H4 (cell line): ENCODE measurements at places on chromosomes 5 and 9. TPM values are rescaled to one million over a fixed set of nuclear protein-coding genes. Genes with fewer than 3 reads are reported as not detected.
A peak's percentile ranks its signal among the peaks of the same experiment; 100 is the strongest.

- no peak for DNase-seq
Observed at GRCh38 chr5:6502421-6502820, 53.8 kb downstream of the UBE2QL1 start.

GRCh38 chr5:123807177-123807945 lies 295.4 kb downstream of the CSNK1G3 start:
- no peak for DNase-seq

DNA sequence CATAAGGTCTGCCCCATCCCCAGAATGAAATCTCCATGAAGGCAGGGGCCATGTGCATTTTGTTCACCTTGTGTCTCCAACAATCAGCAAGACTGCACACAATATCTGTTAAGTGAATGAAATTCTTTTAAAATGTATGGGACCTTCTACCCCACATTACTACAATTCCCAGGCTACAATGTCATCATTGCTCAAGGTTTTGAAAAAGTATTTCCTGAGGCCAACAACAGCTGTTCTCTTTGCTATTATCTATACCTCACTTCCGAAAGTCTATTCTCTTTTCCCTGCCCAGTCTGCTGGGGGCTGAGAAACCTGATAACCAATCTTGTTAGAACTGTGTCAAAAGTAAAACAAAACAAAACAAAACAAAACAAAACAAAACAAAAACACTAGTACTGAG lies 29.2 kb downstream of the HOMER1 start:
- no peak for DNase-seq

DNA sequence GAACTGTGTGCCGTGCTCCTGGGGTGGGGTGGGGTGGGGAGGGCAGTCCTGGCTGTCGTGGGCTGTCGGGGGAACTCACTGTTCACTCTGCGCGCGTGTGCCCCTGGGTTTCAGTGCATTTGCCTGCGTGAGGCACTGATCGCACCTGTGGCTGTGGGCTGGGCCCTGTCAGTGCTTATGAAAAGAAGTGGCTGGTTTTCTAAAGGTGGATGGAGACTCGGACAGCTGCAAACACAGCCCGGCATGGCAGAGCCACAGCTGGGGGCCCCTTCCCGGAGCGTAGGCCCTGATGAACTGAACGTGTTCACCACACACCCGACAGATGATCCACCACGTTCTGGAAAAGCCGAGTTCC lies 42.7 kb downstream of the NKD2 start:
- DNase-seq, result no peak

- DNase-seq, result no peak
Observed at GRCh38 chr9:70485273-70485858, 70.9 kb upstream of the KLF9 start.

DNA sequence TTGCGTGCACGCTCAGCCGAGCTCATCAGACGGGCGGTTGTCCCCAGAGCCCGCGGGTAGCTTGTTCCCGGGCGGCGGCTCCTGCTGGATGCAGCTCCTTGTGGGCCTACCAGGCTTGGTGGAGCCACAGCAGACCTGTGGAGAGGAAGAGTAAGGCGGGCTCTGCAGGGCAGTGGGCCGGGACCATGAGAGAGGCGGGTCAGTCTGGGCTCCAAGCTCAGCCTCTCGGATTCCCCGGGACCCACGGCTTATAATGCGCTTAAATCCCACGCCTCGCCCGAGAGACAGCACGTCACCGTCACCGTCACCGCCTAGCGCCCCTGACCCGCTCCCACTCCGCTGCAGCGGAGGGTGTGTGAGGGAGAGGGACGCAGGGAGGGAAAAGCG lies 1.9 kb upstream of the ANKRD18A start:
- DNase-seq, result no peak

GRCh38 chr5:172918421-172919371 lies 40.5 kb upstream of the RPL26L1 start:
- DNase-seq, result no peak

- DNase-seq, result no peak
Observed at GRCh38 chr5:151740958-151741373, 17.5 kb downstream of the ATOX1 start.

- DNase-seq, result no peak
Observed at GRCh38 chr5:150271296-150271692, 18.3 kb downstream of the CAMK2A start.

GRCh38 chr9:135146766-135147473 lies 59.5 kb downstream of the OLFM1 start:
- DNase-seq, result peak; percentile 34

DNA sequence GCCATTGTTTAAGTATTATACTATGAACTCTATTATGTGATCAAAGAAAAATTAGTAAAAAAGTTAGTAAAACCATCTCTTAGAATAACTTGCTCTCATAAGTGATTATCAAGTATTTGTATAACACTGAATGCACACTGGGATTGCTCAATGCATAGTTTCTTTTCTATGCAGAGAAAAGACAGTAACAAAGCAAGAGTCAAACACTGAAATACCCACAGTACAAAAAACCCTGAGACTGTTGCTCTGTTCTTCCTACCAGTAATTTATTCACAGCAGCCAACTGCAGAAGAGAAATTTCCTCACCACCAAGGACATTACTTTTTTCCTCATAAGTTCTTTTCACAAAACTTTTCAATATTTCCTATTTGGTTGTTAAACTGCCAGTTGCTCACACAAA lies 634.4 kb downstream of the DTWD2 start:
- no peak for DNase-seq

DNA sequence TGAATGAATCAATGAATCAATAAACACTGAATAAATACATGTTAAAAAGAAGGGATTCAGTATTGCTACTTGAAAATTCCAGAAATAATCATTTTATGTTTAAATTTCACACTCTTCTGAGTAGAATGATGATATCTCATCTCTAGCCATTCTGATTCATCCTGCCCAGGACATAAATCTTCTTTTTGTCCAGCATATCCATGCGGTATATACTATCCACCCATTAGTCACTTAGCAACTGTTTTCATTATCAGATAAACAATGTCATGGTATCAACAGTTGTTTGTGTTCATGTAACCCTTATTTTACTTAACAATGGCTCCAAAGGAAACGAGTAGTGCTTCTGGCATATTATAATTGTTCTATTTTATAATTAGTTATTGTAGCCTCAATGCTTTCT lies 432.4 kb upstream of the SMC2 start:
- no peak for DNase-seq

DNA sequence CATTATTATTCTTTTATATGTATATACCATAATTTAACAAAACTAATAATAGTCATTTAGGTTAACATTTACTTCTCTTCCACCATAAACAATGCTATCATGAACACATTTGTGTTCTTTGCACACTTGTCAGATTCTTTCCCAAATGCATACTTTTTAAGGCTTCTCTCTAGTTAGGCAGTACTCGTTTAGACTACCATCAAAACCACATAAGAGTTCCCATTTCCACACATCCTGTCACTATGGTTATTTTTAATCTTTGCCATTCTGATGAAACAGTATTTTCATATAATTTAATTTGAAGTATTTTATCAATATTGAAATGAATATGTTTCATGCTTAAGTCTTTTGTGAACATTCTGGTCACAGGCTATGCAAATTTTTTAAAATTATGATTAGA lies 15.1 kb downstream of the DROSHA start:
- no peak for DNase-seq

GRCh38 chr9:24398466-24398865 lies 147.2 kb downstream of the IZUMO3 start:
- DNase-seq, result peak; percentile 2

GRCh38 chr9:105047742-105048041 lies 119.7 kb upstream of the ABCA1 start:
- DNase-seq, result no peak

- no peak for DNase-seq
Observed at GRCh38 chr5:62938927-62939326, 360.3 kb downstream of the LRRC70 start.

DNA sequence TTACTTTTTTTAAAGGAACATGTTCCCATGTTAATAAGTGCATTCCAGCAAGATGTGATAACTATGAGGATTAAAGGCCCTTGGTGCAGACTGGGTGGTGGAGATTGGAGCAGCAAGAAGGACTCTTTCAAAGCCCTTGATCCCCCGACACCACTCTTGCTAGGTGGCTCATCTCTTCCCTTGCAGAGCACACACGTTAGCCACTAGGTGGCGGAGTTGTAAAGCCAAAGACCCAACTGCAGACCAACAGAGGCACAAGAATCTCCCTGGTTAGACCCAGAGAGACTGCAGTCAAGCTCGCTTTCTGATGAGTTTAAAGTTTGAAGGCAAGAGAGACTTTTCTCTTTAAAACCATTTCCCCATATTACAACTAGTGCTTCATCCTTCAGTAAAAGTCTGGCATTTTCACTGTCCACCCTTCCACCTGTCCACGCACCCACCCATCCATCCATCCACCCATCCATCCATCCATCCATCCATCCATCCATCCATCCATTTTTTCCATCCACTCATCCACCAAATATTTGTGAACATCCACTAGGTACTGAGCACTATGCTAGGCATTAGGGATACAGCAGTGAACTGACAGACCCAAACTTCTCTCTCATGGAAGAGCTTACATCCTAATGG lies 226.9 kb downstream of the MSX2 start:
- peak; percentile 88 for DNase-seq

GRCh38 chr9:15915711-15916110 lies 362.9 kb downstream of the CCDC171 start:
- no peak for DNase-seq

- peak; percentile 86 for DNase-seq
Observed at GRCh38 chr9:137550231-137550621, at the start of gene PNPLA7. Gene PNPLA7 (minus strand): TSS chr9:137550402. CDS start chr9:137550197, 205 bp downstream.

GRCh38 chr9:131695836-131696460 lies 43.9 kb downstream of the RAPGEF1 start:
- DNase-seq, result no peak

- no peak for DNase-seq
Observed at GRCh38 chr9:18692268-18692667, 218.3 kb downstream of the ADAMTSL1 start.

DNA sequence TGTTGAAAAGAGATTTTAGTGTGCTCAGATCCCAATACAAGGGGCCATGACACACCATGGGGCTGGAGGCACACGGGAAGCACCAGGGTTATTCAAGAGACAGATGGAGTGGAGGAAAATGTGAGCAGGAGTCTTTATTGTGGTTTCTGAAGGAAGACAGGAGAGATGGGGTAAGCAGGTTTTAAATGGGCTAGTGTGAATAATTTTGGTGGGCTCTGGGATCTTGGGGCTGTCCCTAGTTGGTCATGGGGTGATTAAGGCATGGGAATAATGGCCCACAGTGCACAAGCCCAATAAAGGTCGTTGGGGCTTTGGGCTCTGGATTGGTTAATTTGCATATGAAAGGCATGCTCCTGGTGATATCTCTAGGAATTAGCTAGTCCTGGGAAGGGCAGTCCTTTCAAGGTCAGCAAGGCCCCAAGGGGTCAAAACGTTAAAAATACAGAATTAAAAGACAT lies 3.6 kb upstream of the SCGB3A2 start:
- no peak for DNase-seq

- DNase-seq, result no peak
Observed at GRCh38 chr5:91487420-91487819, 104.3 kb upstream of the ARRDC3 start.

GRCh38 chr9:138105123-138105415 lies 227.5 kb downstream of the CACNA1B start:
- no peak for DNase-seq

DNA sequence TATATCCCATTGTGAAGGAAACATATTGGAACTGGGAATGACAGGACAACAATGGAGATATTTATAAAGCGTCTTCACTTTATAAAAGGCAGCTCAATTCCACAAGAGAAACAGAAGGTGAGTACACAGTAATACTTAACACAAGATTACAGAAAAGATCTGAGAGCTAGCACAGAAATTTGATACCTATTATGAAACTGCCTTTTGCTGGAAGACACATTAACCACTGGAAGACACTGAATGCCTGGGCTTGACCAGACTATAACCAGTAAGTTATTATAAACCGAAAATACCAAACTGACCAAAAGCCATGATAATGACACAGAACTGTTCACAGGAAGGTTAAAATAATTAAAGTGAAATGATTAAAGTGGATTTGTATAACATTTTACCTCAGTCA lies 195.4 kb downstream of the NR2F1-AS1 start:
- DNase-seq, result no peak

GRCh38 chr9:135958485-135958884 lies 2.7 kb downstream of the UBAC1 start:
- DNase-seq, result no peak

DNA sequence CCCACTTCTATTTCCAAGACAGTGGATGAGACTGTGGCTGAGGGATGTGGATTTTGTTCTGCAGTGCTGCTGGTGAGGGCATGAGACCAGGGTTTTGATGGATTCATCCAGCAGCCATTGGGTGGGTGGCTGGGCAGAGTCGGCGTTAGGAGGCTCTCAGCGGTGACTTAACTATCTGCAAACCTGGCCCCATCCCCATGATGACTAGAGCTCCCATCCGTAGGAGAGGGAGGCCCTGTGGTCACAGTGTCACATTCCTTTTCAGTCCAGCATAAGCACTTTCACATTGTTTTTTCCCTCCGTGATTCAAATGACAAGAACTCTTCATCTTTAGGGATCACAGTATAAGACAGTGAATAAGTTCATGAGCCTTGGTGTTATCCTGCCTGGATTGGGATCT lies 60.4 kb upstream of the SPRY4 start:
- DNase-seq, result no peak

PCSK1 gene
- total RNA-seq, result not detected in 2 replicates

PCDHGA5 gene
- total RNA-seq, result 0.49 and 0.50 TPM in 2 replicates

DAB2IP gene
- total RNA-seq, result 5.3 and 8.4 TPM in 2 replicates

ANKRD31 gene
- 0.14 and 0.33 TPM in 2 replicates for total RNA-seq

CCL27 gene
- total RNA-seq, result not detected in 2 replicates

DNAH5 gene
- total RNA-seq, result 1.5 TPM in 2 replicates

SH2D3C gene
- total RNA-seq, result 0.12 and 0.23 TPM in 2 replicates

BTNL8 gene
- total RNA-seq, result not detected in 2 replicates

BAAT gene
- total RNA-seq, result not detected in 2 replicates

TOMM5 gene
- total RNA-seq, result 357 and 397 TPM in 2 replicates

EIF4E1B gene
- total RNA-seq, result not detected in 2 replicates
